ENCODE measurements at places on chromosomes 1 and 21.

GRCh38 chr21:15221799-15222386 is 157.1 kb upstream of the NRIP1 start:
- DNase-seq: no peak

DNA sequence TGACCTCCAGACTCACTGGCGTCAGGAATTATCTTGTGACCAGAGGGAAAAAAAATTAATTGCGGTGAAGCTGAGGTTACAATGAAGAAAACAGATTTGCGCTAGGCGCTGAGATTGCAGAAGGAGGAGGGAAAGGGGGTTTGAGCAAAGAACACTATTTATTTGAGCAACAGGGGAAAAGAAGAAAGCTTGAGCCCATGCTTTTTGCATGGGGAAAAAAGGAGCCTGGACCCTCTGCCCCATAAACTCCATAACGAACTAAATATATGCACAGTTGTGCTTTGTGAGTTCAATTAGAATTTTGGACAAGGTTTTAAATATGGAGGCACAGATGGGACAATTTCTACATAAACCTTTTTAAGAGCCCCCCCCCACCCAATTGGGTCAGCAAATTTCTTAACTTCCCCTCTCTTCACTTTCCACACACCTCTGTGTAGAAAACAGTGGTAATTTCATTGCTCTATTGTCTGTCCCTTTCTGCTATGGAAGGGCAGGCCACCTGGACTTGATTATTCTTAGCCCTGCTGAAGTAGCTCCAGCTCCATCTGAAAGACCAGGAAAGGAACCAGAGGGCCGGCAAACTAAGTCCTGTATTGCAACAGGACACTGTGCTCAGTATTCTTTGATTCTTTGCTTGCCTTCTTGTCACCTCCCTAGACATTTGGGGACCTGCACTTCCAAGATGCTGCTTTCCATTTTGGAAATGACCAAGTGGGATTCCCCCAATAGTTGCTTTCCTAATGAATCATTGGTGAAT is 862 bp upstream of the ID3 start:
- no peak for DNase-seq

- DNase-seq: no peak
Observed at GRCh38 chr1:241228339-241228738, 128.7 kb downstream of the RGS7 start.

GRCh38 chr1:32915766-32916706 is 14.8 kb upstream of the TMEM54 start:
- no peak for DNase-seq

- no peak for DNase-seq
Observed at GRCh38 chr1:201666102-201666501, 127.2 kb downstream of the NAV1 start.

- no peak for DNase-seq
Observed at GRCh38 chr1:24142546-24143534, at the start of gene IL22RA1. Gene IL22RA1 (minus strand): TSS chr1:24143140. CDS start chr1:24143082, 58 bp downstream.

GRCh38 chr1:232718928-232719927 is 86.0 kb upstream of the MAP10 start:
- DNase-seq: no peak

- DNase-seq: no peak
Observed at GRCh38 chr21:41742073-41742875, 24.6 kb downstream of the RIPK4 start.
